ENCODE measurements at places on chromosomes 5 and 9. TPM values are rescaled to one million over a fixed set of nuclear protein-coding genes. Genes with fewer than 3 reads are reported as not detected.

- H3K4me3 ChIP-seq = no peak overlapping the region
- no peak for DNase-seq
- no peak overlapping the region for H3K27ac ChIP-seq
- no peaks in the 10 kb centered on the region for H3K4me1 ChIP-seq
- H3K27me3 ChIP-seq = no peaks in the 10 kb centered on the region
Observed at GRCh38 chr9:134206311-134207300, 42.2 kb upstream of the RNU6ATAC start.

DNA sequence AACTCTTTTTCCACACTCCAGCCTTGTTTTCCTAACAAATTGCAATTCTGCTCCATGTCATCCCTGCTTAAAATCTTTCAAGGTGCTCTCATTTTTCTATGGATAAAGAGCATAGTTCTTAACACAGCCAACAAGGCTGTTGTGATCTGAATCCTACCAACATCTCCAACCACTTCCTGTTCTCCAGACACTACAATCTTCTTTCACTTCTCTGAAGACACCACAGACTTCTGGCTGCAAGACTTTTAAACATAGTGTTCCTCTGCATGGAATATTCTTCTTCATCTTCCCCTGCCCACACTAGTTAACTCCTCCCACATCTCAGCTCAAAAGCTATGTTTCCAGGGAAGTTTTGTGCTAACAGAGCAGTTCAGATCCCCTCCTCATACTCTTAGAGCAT lies 404.8 kb downstream of the MAN2A1 start:
- H3K4me3 ChIP-seq = no peak overlapping the region
- H3K27me3 ChIP-seq = no peaks in the 10 kb centered on the region
- H3K27ac ChIP-seq = no peak overlapping the region
- no peaks in the 10 kb centered on the region for H3K4me1 ChIP-seq
- no peaks in the 10 kb centered on the region for H3K36me3 ChIP-seq

GRCh38 chr5:54022223-54022622 lies 288.1 kb downstream of the ARL15 start:
- DNase-seq = no peak
- H3K4me3 ChIP-seq = no peak overlapping the region
- no peaks in the 10 kb centered on the region for H3K4me1 ChIP-seq
- no peaks in the 10 kb centered on the region for H3K27me3 ChIP-seq

- DNase-seq = no peak
- no peaks in the 10 kb centered on the region for H3K27me3 ChIP-seq
- H3K36me3 ChIP-seq = no peaks in the 10 kb centered on the region
- no peak overlapping the region for H3K4me3 ChIP-seq
Observed at GRCh38 chr9:27817747-27818146, 244.5 kb upstream of the C9orf72 start.

DNA sequence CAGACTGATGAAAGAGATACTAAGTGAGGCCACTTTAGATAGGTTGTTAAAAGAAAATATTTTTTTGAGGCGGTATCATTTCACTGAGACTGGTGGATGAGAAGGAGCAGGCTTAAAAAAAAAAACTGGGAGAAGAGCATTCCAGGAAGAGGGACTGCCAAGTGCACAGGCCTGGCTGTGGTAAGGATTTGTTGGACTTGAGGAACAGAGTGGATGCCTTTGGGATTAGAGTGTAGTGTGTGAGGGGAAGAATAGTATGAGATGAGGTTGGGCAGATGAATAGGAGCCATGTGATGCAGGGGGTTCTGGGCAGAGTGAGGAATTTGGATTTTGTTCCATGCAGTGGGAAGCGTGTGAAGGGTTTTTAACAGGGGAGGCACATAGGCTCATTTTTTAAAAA lies 57.9 kb downstream of the PBX3 start:
- no peaks in the 10 kb centered on the region for H3K27me3 ChIP-seq
- no peaks in the 10 kb centered on the region for H3K36me3 ChIP-seq
- no peak overlapping the region for H3K27ac ChIP-seq
- H3K4me3 ChIP-seq = no peak overlapping the region

GRCh38 chr5:88203981-88204750 lies 64.5 kb downstream of the TMEM161B start:
- H3K4me3 ChIP-seq = no peak overlapping the region
- no peaks in the 10 kb centered on the region for H3K27me3 ChIP-seq
- no peak overlapping the region for H3K27ac ChIP-seq
- H3K36me3 ChIP-seq = no peaks in the 10 kb centered on the region
- H3K4me1 ChIP-seq = no peaks in the 10 kb centered on the region

GRCh38 chr5:143105216-143105905 lies 298.1 kb downstream of the NR3C1 start:
- H3K36me3 ChIP-seq = no peaks in the 10 kb centered on the region
- no peak overlapping the region for H3K4me3 ChIP-seq
- H3K4me1 ChIP-seq = peaks cover 14% of the 10 kb centered on the region
- no peaks in the 10 kb centered on the region for H3K27me3 ChIP-seq
- DNase-seq = no peak
- H3K27ac ChIP-seq = no peak overlapping the region

DNA sequence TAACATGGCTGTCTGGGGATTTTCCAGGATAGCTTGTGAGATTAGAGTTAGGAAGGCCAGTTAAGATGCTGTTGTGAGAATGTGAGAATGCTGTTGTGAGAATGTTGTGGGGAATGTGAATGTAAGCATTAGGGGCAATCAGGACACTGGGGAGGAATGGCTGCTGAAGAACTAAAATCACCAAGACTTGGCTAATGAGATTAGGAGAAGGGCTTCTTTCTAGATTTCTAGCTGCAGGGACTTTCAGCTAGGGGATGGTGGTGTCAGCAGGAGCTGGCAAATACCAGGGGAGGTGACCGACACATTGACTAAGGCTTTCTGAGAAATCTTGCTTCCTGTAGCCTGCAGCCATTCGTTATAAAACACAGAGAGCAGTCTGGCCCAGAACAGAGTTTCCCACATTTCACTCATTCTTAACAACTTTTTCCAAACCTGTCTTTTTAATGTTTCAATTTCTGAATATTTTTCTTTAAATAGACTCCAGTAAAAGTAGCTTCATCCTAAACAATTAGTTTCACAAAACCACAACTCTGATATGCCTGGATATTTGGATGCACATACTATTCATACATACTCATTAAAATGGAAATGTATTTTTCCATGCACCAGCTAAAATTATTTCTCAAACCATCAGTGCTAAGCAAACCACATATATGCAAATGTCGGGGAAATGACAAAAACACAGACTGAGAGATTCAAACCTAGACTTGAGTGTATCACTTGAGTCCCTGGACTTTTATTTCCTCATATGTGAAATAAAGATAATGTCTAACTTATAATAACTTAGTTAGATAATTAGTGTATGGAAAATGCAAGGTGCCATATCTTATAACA lies 89.3 kb upstream of the TNC start:
- H3K36me3 ChIP-seq = no peaks in the 10 kb centered on the region
- DNase-seq = no peak
- no peaks in the 10 kb centered on the region for H3K4me1 ChIP-seq
- H3K27ac ChIP-seq = no peak overlapping the region
- H3K27me3 ChIP-seq = no peaks in the 10 kb centered on the region

- no peaks in the 10 kb centered on the region for H3K36me3 ChIP-seq
- no peak overlapping the region for H3K4me3 ChIP-seq
- no peaks in the 10 kb centered on the region for H3K27me3 ChIP-seq
- no peak for DNase-seq
Observed at GRCh38 chr5:181020688-181021087, 19.4 kb upstream of the BTNL9 start.

GRCh38 chr9:70413799-70414775 lies at the start of gene KLF9:
Gene KLF9, minus strand, starts transcription at chr9:70414657. Its CDS starts 1,294 bp downstream, at chr9:70413363.
- H3K27me3 ChIP-seq = no peaks in the 10 kb centered on the region
- peak within 1 kb of the TSS; percentile 100 for H3K27ac ChIP-seq
- DNase-seq = peak; percentile 99

The TNFSF15 gene
- polyA plus RNA-seq = 0.37 TPM

The PLPP7 gene
- polyA plus RNA-seq = 10.0 TPM

The MSH3 gene
- polyA plus RNA-seq = 10.6 TPM

The CCL27 gene
- 0.24 TPM for polyA plus RNA-seq
